ENCODE measurements at places on chromosomes 7 and 10. TPM values are rescaled to one million over a fixed set of nuclear protein-coding genes. Genes with fewer than 3 reads are reported as not detected.

DNA sequence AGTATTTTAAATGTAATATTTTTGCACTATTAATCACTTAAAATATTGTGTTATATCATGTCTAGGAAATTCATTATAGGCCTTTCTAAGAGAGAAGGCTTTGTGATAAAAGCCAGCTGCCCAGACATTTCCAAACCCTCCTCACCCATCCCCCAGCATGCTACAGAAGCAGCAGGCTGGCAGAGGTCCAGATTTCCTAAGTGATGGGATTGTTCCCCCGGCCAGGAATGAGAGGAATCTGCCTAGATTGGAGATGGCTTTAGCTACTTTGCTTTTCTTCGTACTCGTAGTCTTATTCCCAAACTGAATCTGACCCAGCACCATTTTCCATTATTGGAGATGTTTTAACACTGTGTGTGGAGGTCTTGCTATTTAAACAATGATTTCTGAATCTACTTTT is 29.4 kb downstream of the CDK14 start:
- DNase-seq: no peak

- DNase-seq: no peak
Measured at GRCh38 chr7:94436700-94437099, 42.0 kb downstream of the COL1A2 start.

Gene KLHL7
- total RNA-seq: 132 TPM

- no peak for DNase-seq
Measured at GRCh38 chr7:27484451-27484850, 178.2 kb downstream of the HIBADH start.

- DNase-seq: no peak
Measured at GRCh38 chr10:6208799-6209235, 6.1 kb downstream of the PFKFB3 start.

Data from heart left ventricle (tissue), 16 donors.